ENCODE measurements at places on chromosomes 11 and 22. TPM values are rescaled to one million over a fixed set of nuclear protein-coding genes. Genes with fewer than 3 reads are reported as not detected.
A peak's percentile ranks its signal among the peaks of the same experiment; 100 is the strongest.

- DNase-seq: no peak
Measured at GRCh38 chr11:112113539-112114457, 27.1 kb downstream of the SDHD start.

DNA sequence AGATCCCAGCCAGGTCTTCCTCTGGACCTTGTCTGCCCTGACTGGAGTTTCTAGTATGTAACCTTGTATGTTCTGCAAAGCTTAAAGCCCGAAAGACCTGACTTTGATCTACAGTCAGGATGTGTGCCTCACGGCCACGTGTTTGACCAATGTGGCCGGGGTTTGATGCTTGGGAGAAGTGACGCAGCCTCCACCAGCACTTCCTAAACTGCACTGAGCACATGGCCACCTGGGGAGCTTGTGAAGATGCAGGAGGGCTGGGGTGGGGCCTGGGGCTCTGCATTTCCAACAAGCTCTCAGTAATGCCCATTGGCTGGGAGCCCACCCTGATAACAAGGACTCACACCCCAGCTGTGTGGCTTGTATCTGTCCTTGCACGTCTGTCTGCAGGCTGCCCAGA, 53.2 kb downstream of the NAT10 start:
- peak; percentile 44 for DNase-seq

DNA sequence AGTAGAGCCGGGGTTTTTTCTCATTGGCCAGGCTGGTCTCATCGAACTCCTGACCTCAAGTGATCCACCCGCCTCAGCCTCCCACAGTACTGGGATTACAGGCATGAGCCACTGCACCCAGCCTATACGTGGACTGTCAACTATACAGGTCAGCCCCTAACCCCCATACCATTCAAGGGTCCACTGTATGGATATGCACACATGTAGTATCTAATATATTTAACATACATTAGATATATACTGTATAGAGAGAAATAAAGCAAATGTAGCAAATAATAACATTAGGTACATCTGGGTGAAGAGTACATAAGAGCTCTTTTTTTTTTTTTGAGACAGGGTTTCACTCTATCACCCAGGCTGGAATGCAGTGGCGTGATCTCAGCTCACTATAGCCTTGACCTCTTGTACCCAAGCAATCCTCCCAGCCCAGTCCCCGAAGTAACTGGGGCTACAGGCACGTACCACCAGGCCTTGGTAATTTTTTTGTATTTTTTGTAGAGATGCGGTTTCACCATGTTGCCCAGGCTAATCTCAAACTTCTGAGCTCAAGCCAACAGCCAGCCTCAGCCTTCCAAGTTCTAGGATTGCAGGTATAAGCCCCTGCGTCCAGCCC, 1.5 kb upstream of the ATP5MGL start:
- DNase-seq: no peak

- no peak for DNase-seq
Measured at GRCh38 chr22:45483918-45484499, 18.7 kb upstream of the FBLN1 start.

- DNase-seq: no peak
Measured at GRCh38 chr22:27845644-27846043, 44.1 kb upstream of the MN1 start.

DNA sequence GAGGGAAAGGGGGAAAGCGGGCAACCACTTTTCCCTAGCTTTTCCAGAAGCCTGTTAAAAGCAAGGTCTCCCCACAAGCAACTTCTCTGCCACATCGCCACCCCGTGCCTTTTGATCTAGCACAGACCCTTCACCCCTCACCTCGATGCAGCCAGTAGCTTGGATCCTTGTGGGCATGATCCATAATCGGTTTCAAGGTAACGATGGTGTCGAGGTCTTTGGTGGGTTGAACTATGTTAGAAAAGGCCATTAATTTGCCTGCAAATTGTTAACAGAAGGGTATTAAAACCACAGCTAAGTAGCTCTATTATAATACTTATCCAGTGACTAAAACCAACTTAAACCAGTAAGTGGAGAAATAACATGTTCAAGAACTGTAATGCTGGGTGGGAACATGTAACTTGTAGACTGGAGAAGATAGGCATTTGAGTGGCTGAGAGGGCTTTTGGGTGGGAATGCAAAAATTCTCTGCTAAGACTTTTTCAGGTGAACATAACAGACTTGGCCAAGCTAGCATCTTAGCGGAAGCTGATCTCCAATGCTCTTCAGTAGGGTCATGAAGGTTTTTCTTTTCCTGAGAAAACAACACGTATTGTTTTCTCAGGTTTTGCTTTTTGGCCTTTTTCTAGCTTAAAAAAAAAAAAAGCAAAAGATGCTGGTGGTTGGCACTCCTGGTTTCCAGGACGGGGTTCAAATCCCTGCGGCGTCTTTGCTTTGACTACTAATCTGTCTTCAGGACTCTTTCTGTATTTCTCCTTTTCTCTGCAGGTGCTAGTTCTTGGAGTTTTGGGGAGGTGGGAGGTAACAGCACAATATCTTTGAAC, 6.8 kb downstream of the MALAT1 start:
- no peak for DNase-seq

The PGA4 gene
- total RNA-seq: not detected

- DNase-seq: no peak
Measured at GRCh38 chr22:22720724-22721261, 76.4 kb downstream of the GGTLC2 start.

The FGF19 gene
- not detected for total RNA-seq

The ADAMTS8 gene
- total RNA-seq: not detected

The GPR83 gene
- 0.06 TPM for total RNA-seq

- no peak for DNase-seq
Measured at GRCh38 chr11:132960273-132961078, 571.8 kb downstream of the OPCML start.

The INPP5J gene
- 0.23 TPM for total RNA-seq

The GPR152 gene
- total RNA-seq: not detected

The SLC16A8 gene
- total RNA-seq: not detected

The MMP13 gene
- total RNA-seq: not detected

The SLC22A6 gene
- total RNA-seq: not detected
